Activated CD4-positive, alpha-beta T cell treated with anti-CD3 and anti-CD28 coated beads, Interleukin-2, amount 10 ng/mL, durations not matched to agents 7 days and 5 days (primary cell): ENCODE measurements at places on chromosomes 4 and X. TPM values are rescaled to one million over a fixed set of nuclear protein-coding genes. Genes with fewer than 3 reads are reported as not detected.
A peak's percentile ranks its signal among the peaks of the same experiment; 100 is the strongest.

Gene C4orf36
- total RNA-seq: not detected

Gene RAI2
- not detected for total RNA-seq

Gene RAB33A
- 20.8 TPM for total RNA-seq

Gene IL21
- 1.0 TPM for total RNA-seq

DNA sequence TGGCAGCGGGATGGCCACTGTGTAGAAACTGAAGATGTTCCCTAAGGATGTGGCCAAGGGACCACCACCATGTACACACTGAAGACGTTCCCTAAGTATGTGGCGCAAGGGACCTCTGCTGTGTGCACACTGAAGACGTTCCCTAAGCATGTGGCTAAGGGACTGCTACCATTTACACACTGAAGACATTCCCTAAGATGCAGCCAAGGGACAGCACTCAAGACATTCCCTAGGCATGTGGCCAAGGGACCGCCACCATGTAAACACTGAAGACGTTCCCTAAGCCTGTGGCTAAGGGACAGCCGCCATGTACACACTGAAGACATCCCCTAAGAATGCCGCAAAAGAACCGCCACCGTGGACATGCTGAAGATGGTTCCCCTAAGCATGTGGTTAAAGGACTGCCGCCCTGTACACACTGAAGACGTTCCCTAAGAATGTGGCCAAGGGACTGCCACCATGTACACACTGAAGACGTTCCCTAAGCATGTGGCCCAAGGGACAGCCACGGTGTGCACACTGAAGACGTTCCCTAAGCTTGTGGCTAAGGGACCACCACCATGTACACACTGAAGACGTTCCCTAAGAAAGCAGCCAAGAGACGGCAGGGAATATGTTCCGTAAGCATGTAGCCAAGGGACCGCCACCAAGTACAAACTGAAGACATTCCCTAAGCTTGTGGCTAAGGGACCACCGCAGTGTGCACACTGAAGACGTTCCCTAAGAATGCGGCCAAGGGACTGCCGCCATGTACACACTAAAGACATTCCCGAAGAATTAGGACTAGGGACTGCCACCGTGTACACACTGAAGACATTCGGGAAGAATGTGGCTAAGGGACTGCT is 43.3 kb downstream of the DHRSX start:
- no peak for DNase-seq
- H3K4me3 ChIP-seq: no peak overlapping the region
- no peaks in the 10 kb centered on the region for H3K27me3 ChIP-seq
- H3K36me3 ChIP-seq: no peaks in the 10 kb centered on the region

DNA sequence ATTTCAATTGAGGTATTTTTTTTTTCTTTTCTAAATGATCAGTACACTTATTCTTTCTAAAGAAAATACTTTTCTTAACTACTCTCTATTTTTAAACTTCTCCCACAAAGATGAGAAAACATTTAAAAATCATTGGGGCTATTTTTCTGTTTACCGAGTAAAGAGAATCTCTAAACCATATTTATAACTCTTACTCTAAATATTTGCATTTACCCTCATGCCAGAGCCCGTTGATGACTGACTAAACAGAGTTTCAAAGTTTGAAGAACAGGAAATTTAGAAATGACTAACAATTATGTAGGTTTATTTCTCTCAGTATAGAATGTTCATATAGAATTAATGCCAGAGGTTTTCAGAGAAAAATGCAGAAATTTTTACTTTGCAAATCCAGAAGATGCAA is 2.7 kb upstream of the ALB start:
- H3K27me3 ChIP-seq: peaks cover 6% of the 10 kb centered on the region
- H3K4me3 ChIP-seq: no peak overlapping the region
- H3K36me3 ChIP-seq: no peaks in the 10 kb centered on the region
- no peak for DNase-seq

DNA sequence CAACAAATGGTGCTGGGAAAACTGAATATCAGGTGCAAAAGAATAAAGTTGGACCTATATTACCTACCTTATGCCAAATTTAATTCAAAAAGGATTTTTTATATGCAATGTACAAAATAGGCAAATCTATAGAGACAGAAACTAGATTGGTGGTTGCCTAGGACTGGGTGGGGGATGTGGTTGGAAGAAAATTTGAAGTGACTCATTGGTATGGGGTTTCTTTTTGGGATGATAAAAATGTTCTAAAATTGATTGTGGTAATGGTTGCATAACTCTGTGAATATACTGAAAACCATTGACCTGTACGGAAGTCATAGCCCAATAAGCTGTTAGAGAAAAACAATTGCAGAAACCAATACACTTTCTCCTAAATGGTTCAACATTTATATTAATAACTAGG is 72.1 kb downstream of the COL4A5 start:
- no peaks in the 10 kb centered on the region for H3K36me3 ChIP-seq
- no peak overlapping the region for H3K4me3 ChIP-seq
- DNase-seq: no peak
- no peaks in the 10 kb centered on the region for H3K4me1 ChIP-seq
- H3K27me3 ChIP-seq: no peaks in the 10 kb centered on the region

DNA sequence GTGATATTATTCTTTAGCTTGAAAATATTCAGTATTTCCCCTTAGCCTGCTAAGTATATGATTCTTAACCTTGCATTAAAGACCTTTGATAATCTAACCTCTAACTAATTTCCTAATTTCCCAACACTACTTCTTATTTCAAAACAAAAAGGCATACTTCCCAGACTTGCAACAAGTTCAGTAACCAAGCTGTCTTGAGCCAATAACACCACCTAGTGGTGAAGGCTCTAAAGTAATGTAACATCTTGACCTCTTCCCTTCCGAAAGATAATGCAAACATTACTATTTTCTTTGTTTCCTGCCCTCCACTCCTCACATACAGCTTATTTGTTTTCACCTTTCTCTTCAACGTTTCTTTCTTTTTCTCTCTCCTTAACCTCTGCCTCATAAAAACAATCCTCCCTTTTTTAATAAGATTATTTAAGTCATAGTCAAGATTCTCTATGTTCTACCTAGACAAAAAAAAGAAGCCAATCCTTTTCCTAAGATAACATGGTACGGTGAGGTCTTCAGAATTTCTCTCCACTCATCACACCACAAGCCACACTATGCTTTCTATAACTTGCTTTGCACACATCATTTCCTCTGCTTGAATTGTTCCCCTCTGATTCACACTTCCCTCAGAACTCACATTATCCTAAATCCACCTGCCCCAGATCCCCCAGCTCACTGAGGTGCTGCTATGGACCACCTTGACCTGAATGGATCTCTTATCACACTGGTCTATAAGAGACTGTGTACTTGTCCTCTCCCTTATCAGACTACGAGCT is 3.5 kb downstream of the FAT1 start:
- H3K36me3 ChIP-seq: peaks cover 8% of the 10 kb centered on the region
- no peak overlapping the region for H3K4me3 ChIP-seq

DNA sequence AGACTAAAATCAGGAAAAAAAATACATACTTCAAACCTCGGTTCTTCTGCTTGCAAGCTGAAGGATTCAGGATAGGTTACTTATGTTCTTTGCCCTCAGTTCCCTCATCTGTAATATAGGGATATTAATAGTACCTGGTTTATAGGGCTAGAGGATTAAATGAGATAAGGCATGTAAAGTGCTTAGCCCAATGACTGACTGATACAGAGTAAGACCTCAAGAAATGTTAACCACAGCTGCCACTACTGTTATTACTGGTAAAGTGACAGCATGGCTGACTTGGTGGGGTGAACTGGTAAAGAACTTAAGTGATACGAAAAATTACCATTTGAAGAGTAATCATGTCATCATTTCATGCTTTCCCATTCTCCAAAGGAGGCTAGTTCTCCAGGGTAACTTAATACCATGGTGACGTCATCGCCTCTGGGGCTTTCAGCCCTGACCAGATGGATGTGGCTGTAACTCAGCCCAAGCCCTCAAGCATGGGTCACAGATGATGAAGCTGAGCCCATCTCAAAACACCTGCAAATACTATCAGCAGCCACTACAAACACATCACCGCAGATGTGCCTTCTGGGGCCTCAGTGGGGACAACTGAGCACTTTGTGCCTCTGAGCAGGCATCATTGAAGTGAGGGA is 44.5 kb upstream of the SCML1 start:
- no peak overlapping the region for H3K27ac ChIP-seq
- peaks cover 1% of the 10 kb centered on the region for H3K27me3 ChIP-seq
- H3K4me3 ChIP-seq: no peak overlapping the region
- H3K4me1 ChIP-seq: peaks cover 2% of the 10 kb centered on the region
- DNase-seq: no peak

- no peak for DNase-seq
- H3K4me1 ChIP-seq: no peaks in the 10 kb centered on the region
- no peak overlapping the region for H3K4me3 ChIP-seq
- no peaks in the 10 kb centered on the region for H3K27me3 ChIP-seq
- no peaks in the 10 kb centered on the region for H3K36me3 ChIP-seq
These were observed 41.2 kb downstream of the SH3RF1 start for GRCh38 chr4:169229571-169230028.

GRCh38 chrX:153903238-153903980 is 1.1 kb upstream of the AVPR2 start:
- no peak for DNase-seq
- H3K4me3 ChIP-seq: peak overlapping the region; percentile 37
- H3K36me3 ChIP-seq: peaks cover 3% of the 10 kb centered on the region
- peaks cover 31% of the 10 kb centered on the region for H3K4me1 ChIP-seq
